ENCODE measurements at places on chromosomes 3 and 15.

DNA sequence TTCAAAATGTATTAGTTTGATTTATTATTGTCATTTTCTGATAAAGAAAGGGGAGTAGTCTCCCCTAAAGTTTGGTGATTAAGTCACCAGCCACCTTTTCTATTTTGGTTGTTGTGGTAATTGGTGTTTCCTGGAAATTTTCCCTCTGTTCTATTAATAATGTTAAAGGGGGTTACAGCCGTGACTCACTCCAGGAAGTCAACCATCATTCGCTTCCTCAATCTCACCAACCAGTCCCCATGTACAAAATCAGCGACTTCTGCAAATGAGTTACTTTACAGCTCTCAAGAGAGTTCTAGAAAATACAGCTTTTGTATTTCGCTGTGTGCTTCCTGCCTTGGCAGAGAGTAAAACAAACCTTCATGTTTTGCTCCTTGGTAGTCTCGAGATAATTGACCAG lies 285.1 kb downstream of the LPP start:
- no peak for DNase-seq

- no peak for DNase-seq
Observed at GRCh38 chr3:37392957-37393356, 218.6 kb upstream of the LRRFIP2 start.

GRCh38 chr15:31342781-31343626 lies 16.4 kb downstream of the KLF13 start:
- DNase-seq: no peak

DNA sequence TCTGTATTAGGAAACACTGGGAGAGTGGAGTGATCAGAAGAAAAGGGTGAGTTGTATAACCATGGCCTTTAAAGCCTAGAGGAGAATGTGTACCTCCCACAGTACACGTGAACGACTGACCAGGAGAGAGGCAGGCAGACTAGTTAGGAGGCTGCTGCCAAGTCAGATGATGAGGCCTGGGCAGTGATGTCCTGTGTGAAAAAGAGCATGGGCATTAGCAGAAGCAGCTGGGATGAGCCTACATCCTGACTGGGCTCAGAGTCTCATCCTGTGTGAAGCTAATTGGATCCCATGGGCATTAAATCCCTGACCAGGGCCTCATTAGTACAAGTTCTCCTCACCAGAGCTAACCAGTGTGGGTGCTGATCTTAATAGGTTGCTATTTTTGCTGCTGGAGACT lies 89.1 kb upstream of the SLC2A2 start:
- no peak for DNase-seq

DNA sequence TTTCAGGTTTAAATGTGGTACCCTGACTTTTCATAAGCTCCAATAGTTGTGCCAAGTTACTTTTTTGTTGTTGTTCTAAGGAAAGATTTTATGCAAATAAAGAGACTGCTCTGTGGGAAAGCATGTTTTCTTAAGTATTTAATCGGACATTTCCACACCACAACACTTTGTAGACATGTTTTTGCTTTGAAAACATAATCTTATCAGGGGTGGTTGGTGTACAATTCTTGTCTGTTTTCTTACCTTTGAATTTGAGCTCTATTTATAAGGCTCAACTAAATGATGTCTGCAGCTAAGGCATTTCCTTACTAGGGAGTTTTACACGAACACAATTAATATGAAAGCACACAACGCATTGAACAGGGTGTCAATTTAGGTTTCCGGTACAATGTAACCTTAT lies 81.5 kb upstream of the CDIN1 start:
- no peak for DNase-seq

DNA sequence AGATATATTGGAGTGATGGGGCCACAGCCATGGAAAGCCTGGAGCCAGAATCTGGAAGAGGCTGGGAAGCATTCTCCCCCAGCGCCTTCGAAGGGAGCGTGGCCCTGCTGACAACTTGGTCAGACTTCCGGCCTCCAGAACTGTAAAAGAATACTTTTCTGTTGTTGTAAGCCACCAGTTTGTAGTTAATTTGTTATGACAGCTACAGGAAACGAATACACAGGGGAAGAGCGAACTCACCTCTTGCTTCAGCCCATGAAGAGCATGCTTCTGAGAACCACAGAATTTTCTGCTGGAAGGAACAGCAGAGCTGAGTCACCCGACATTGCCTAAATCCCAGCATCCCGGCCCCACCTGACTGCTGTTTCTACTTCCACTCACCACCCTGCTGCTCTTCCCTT lies 501.7 kb downstream of the SHQ1 start:
- DNase-seq: no peak

DNA sequence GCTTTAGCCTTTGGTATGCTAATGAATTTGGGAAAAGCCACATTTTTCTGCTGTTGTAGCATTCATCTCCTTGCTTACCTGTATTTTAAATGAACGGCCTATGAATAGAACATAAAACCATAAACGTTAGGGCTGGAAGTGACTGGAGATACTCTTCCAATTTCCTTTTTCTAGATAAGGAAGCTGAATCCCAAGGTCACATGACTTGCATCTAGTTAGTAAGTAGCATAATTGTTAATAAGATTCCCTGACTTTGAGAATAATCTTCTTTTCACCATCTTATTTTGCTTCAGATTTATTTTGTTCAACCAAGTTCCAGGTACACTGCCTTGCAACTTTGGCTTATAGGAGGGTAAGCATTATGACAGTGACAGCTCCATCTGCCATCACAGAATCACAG lies 20.7 kb upstream of the EDEM1 start:
- DNase-seq: no peak

DNA sequence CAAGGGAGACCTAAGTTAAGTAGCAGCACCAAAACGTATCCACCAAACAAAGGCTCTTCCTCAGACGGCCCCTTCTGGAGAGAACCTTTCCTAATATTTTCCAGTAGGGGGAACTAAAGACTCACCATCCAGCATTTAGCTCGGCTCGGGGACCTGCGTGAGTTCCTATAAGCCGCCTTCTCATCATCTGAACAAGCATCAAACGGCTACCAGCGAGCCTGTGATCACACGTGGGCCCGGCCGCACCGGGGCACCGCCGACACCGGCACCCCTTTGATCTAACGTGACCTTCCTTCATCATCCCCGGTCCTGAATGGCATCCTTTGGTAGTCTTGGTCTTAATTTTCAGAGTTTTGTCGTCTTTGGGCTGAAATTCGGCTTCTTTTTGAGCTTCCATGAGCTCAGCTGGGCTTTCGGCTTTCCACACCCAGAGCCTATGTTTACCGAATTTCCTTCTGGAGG lies 1.4 kb upstream of the ROBO2 start:
- DNase-seq: peak; percentile 75

- no peak for DNase-seq
Observed at GRCh38 chr15:67824976-67825880, at the start of gene SKOR1. TSS of gene SKOR1 (plus strand) at chr15:67825509. CDS start at chr15:67825603, 94 bp downstream.

DNA sequence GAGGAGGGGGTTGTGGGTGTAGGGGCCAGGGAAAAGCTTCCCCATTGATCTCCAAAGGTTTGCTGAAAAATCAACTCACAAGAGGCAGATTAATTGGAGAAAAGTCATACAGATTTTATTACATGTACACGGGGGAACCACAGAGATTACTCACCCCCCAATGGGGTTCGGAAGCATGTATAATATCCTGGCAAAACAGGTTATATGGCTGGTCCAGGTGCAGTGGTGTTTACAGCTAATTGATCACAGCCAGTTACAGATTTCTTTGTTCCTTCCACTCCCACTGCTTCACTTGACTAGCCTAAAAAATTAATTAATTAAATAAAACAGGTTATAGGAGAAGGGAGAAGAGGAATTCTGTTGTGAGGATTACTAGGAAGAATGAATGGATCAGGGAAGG lies 22.4 kb downstream of the PRKCI start:
- no peak for DNase-seq

DNA sequence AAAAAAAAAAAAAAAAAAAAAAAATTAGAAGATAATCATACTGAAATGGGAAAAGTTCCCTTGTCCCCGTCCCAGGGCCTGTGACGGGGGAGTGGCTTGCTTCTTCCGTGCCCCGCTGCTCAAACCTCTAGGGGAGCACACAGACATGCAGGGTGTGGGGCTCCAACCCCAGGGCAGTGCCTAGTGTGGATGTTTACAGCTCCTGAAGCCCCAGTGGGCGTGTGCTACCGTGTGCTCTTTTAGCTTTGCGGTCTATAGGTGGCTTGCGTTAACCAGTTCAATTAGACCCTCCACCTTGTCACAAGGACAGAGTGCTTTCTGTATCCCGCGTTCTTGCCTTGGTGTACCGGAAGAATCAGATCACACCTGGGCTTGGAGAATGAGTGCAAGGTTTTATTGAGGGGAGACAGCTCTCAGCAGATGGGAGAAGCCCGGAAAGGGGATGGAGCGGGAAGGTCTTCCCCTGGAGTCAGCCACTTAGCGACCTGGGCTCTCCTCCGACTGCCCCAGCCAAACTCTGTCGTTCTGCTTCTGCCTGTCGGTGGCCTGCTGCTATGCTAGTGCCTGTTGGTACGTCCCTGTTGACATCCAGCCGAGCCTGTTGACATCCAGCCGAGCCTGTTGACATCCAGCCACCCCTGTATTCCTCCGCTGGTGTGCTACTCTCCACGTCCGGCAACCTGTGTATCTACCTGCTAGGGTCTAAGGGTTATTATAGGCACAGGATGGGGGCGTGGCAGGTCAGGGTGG lies 569.8 kb downstream of the VGLL3 start:
- DNase-seq: no peak

DNA sequence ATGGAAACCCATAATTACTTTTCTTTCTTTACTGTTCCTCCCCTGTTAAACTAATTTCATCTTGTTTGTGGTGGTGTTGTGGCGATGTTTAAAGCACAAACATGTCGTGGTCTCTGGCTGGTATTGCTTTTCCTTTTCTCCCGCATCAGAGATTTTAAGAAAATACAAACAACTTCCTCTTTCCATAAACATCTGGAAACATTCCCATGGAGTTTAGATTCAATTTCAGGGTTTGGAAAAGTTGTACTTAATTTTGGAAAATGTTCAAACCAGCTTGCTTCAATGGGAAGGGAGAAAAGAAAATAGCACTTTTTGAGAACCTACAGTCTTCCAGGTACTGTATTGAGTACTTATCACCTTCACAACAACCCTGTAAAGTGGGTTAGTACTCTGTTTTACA lies 30.4 kb downstream of the STARD9 start:
- no peak for DNase-seq

DNA sequence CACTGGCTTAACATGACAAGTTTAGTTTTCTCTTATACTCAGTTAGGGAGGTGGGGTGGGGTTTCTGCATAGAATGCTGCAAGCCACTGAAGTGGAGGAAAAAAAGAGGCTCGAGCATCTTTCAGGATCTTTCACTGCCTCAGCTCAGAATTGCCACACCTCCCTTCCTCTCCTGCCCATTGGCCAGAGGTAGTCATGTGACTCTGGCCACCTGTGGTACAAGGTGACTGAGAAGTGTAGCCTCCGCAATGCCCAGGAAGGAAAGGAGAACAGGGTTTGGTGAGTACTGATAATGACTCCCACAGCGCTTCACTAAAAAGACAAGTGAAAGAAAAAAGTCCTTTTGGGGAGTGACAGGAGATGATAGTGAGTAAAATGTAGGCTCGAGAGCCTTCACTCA lies 124.3 kb upstream of the TRIM42 start:
- DNase-seq: no peak
